ENCODE measurements at places on chromosomes 7 and 10.

GRCh38 chr7:124752310-124752709, 13.3 kb downstream of the GPR37 start:
- DNase-seq, result no peak

- no peak for DNase-seq
Measured at GRCh38 chr10:75472685-75473084, 41.3 kb downstream of the LRMDA start.

DNA sequence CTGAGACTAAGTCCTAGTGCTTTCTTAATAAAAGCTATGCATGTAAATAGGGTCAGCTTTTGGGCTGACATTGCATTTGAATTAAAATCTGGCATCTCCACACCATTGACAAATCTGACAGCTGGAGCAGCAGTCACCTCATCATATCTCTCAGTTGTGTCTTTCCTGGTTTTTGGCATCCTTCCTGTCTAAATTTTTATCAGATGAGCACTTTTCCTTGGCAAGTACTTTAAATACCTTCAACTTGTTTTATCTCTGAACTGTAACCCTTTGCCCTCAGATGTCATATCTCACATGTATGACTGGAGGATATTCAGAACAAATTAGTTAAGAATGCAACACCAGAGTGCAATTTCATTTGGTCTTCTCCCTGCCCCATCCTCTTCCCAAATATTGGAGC, 1066.2 kb downstream of the LRMDA start:
- DNase-seq, result no peak

DNA sequence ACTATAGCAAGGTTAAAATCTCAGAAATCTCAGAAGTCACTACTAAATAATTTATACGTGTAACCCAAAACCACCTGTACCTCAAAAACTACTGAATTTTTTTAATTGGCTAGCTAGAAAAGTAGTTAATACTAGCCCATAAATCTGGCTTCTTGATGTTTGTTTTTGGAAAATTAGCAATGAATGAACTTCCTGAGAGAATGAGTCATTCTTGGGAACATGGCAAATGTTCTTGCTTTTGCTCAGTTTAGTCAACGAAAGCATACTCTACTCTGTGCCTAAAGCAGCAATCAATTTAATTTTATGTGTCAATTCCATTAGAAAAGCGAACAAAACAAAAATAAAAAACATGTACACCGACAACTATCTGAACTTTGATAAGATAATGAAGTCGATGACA, 69.2 kb downstream of the SEMA3E start:
- peak; percentile 12 for DNase-seq

DNA sequence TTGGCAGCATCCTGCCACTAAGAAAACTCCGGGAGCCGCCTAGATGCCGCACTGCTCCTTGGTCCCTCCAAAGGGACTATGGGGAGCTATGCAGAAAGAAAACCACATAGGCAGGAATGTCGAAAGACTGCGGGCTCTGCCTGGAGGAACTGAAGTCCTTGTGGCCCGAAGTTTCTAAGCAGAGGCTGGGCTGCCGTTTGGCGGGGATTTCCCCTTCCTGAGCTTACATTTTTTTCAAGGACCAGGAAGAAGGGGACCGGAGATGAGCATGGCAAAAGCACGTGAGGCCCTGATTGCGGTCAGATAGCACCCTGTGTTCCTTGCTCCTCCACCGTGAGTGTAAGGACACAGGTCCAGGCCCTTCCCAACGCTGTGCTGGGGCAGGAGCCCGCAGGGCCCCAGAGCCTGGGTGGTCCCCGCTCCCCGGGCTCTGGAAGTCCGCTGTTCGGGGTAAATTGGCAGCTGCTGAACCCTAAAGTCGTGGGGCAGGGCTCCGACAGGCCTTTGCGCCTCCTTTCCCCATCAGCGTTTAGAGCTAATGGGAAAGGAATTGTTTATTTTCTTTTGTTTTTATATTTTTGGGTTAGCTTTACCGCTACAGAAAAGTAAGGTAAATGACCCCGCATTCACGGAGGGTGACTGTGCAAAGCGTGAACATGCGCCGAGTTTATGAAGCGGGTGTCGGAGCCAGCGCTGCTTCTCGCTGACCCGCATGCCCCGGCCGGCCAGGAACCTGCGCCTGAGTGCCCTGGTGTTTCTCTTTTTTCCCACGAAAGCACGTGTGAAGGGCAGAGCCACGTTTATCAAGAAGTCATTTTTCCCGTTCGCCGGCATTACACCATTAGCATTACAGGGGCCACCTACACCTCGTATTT, 356.5 kb upstream of the ZNF32 start:
- no peak for DNase-seq

DNA sequence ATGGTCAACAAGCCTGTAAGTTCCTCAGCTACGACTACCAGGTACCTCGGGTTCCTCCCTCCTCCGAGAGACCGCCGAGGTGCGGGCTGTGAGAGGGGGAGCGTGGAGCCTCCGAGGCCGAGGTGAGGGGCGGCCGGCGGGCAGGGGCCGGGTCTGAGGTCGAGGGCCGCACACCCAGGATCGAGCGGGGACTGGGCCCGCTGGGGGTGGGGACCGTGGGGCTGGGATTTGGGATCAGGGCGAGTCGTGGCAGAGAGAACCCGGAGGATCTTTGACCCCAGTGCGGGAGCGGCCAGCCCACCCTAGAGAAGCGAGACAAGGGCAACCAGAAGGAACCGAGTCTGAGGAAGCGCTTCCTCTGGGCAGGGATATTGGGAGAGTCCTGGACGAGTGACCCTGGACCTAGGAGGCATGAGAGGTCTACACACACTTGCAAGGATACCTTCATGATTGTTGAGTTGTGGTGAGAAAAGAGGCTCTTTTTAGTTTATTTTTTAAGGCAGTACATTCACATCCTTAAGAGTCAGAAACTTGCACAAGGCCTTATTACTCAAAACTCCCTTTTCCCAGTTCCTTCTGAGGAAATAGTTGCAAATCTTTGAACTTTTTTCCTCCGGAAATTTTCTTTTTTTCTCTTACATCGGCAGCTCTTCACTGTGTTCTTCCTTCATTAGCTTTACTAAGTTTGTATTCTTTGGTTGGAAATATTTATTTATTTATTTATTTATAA, 395 bp downstream of the ZNF487 start:
- no peak for DNase-seq

GRCh38 chr10:50232261-50232639, 19.1 kb downstream of the ASAH2 start:
- no peak for DNase-seq

DNA sequence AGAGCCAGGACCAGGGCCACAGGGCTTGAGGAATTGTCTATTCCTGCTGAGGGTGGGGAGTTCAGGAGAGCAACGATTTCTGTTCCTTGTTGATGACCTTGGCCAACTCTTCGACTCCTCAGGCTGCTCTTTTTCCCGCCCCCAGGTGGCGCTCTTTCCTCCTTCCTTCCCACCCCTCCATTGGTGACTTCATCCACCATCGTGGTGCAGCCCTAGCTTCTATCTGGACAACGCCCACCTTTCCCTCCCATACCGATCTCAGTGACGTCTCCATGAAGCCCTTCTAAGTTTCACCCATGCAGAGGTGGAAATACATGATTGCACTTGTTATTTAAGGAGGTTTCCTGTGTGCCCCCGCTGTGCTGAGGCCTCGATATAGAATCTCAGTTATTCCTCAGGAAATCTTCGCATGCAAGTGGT, 22.1 kb upstream of the CARD11 start:
- DNase-seq, result no peak

DNA sequence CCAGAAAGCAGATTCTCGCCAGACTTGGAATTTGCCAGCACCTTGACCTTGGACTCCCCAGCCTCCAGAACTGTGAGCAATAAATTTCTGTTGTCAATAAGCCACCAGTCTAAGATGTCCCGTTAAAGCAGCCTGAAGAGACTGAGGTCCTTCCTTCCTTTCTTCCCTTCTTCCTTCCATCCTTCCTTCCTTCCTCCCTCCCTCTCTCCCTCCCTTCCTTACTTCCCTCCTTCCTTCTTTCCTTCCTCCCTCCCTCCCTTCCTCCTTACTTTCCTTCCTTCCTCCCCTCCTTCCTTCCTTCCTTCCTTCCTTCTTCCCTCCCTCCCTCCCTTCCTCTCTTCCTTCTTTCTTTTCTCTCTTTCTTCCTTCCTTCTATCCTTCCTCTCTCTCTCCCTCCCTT, 66.4 kb downstream of the NPTX2 start:
- DNase-seq, result no peak

GRCh38 chr10:74683067-74683466, 143.3 kb upstream of the KAT6B start:
- no peak for DNase-seq
